ENCODE measurements at places on chromosomes 13 and 19.

DNA sequence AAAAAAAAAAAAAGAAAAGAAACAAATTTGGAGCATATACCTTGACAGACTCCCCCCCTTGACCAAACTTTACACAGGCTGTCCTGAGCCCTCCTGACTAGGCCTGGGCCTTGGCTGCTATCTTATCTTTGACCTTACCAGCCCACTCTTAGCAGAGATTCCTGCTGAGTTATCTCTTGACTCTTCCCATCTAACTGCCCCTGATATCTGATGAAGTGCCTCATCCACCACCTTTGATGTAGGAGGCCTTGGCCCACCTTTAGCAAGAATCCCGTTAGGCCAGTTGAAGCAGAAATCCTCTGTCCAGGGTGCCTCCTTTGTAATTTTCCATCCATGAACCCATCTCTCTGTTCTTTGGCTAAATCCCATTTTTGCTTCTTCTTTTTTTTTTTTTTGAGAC, 43.6 kb downstream of the NLRP12 start:
- no peak for DNase-seq

GRCh38 chr19:7789447-7789846, 26.4 kb downstream of the CLEC4M start:
- DNase-seq = no peak

- no peak for DNase-seq
These were observed 27.0 kb downstream of the FPR3 start for GRCh38 chr19:51821921-51822320.

DNA sequence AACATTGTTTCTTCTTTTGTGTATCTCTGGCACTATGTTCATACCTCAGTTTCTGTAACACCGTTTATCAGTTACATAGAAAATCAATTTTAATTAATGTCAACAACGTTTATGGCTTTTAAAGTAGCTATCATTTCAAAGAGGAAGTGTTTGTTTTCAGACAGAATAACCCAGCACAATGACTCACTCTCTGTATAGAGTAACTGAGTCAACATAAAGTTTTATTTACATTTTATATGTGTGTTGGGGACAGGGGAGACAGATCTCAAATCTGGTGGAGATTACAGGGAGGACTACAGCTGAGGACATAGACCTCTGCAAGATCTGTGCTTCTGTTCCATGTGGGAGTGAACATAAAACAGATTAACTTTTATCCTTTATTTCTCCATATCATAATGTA, 2590.1 kb downstream of the PCDH9 start:
- DNase-seq = no peak

DNA sequence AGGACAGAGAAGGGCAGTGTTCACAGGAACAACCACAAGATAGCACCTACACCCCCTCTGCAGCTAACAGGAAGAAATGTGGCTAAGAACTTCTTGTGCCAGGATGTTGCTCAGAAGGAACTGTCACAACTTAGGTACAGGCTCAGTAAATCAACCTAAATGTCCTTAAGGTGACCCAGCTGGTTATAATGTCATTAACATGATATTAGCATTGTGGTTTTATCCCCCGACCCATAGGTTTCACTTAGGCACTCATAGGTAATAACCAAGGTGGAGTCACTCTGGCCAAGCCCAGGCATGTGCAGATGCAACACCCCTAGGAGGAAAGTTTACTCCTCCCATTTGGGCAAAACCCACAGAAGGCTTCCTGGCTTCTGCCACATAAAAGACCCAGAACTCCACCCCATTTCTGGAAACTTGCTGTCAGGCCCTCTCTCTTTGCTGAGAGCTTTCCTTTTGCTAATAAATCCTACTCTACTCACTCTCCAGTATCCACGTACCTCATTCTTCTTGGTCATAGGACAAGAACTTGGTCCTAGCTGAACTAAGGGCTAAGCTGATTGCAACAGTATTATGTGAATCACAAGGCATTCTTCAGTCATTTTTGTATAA, 951.3 kb downstream of the SLITRK5 start:
- DNase-seq = peak; percentile 28

DNA sequence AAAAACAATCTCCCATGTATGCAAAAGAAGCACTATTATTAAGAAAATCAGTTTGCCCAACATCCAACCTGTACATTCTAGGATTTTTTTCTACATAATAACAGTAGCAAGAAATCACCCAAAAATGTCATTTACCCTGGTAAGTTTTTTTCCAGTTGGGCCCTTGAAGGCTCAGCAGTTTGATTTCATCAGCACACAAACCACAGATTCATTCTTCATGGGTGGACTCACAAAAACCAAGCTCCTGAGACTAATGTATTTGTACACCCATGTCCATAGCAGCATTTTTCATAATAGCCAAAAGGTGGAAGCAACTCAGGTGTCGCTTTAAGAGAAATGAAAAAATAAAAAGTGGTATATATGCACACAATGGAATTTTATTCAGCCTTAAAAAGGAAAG, 210.1 kb downstream of the TBC1D4 start:
- DNase-seq = no peak

- no peak for DNase-seq
These were observed 13.6 kb upstream of the STRN4 start for GRCh38 chr19:46759817-46760333.

GRCh38 chr13:105327581-105328126, 1207.8 kb downstream of the EFNB2 start:
- DNase-seq = no peak

- no peak for DNase-seq
These were observed 922 bp downstream of the EBPL start for GRCh38 chr13:49690133-49690994.

- DNase-seq = no peak
These were observed 318.9 kb downstream of the MYO16 start for GRCh38 chr13:108948251-108948671.
